T follicular helper cell (primary cell): ENCODE measurements at places on chromosomes 2 and 18.

DNA sequence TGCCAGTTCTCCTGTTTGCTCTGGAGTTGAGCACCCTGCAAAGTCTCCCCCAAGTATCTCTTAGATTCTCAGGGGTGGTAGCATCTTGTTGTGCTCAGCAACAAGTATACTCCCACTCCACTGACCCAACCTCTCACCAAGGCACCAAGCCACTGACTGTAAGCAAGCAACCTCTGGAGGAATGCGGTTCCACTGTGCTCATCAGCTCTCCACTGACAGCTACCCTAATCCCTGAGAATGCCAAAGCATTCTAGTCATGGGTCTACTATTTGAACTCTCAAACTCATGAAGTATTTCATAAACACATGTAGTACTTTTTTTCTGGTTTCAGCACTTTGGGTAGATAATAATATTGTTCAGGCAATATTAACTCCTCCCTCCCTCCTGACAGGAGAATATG lies 170.0 kb downstream of the EPHA4 start:
- no peak for DNase-seq

DNA sequence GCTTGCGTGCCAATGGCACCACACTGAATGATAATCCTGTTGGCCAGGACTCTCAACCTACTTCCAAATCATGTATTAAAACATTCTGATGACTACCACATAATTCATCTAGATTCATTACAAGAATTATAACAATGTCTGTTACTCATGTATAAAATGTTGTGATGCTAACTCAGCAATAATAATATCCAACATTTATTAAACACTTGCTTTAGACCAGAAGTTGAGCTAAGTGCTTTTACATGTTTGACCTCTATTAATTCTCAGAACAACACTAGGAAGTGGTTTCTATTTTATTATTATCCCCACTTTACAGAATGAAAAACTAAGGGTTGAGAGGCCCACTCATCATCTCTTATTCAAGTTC lies 178.4 kb downstream of the LNPK start:
- DNase-seq = no peak

DNA sequence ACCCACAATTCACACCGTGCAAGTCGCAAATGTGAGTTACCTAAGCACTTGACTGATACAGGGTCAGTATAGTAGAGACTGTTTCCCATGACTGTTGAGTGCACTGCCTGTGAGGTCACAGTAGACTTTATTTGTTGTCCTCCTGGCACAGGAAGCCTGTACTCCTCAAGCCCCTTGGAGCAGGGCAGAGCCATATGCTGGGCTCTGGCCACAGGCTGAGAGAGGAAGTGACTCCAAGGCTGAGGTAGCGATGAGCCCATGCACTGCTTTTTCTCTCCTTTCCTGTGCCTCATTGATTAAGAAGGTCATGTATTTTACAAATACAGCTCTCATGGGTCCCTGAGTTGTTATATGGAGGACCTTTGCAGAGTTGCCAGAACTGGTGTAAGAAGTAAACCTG lies 287.7 kb downstream of the SRBD1 start:
- DNase-seq = no peak

DNA sequence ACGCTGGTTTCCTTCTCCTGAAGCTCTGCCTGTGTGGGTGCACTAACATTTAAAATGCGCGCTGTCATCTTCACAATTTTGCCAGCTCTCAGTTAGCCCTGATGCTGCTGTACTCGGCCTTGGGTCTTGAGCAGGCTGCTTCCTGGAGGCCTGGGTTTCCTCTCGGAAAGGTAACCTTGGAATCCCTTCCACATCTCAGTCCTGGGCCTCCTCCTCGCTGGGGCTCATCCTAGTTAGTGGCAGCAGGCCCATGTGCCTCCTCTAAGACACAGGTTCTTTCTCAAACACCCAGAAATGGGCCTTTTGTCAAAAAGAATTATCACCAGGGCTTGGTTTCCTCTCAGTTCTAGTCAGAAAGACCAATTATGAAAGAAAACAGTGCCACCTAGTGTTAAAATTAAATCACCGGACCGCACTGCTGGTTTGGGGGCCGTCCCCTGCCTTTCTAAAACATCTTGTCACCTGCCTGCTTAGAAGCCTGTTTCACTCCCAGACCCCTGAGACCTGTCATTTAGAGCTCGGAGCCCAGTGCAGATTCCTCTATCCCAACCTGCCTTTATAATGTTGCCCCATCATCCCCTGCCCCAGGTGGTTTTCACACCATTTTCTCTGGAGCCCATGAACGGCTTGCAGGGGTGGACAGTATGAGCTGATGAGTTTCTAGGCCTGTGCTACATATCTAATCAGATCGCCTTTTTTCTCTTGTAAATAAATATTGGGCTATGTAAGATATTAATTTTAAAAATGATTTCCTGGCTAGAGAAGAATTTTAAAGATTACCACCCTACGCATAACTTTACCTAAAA lies 42.4 kb downstream of the HK2 start:
- DNase-seq = peak; percentile 18

- no peak for DNase-seq
Measured at GRCh38 chr2:120778244-120778643, 42.6 kb downstream of the GLI2 start.

GRCh38 chr2:231612109-231612455 lies 19.4 kb downstream of the TEX44 start:
- no peak for DNase-seq

DNA sequence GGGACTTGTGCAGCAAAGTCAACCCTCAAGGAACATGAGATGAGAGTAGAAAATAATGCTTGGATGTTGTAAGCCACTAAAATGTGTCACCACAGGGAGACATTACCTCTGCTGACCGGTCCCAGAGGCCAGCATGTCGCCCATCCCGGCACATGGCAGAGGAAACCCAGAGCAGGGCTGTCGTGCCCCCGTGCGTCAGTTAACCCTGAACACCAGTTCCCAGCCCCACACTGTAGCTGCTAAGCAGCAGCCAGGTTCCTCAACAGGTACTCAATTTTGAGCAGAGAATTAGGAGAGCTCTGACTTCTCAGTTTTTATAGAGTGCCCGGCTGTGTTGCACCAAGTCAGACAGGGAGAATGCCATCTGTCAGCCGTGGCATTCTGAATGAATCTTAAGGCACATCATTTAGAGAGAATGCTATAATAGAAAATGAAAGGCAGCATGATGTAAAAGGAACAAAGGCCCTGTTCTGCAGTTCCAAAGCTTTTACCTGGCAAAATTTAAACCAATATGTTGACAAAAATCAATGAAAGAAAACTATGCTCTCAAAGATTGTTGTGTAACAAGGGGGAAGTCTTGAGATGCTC lies 307.9 kb downstream of the METTL4 start:
- no peak for DNase-seq

DNA sequence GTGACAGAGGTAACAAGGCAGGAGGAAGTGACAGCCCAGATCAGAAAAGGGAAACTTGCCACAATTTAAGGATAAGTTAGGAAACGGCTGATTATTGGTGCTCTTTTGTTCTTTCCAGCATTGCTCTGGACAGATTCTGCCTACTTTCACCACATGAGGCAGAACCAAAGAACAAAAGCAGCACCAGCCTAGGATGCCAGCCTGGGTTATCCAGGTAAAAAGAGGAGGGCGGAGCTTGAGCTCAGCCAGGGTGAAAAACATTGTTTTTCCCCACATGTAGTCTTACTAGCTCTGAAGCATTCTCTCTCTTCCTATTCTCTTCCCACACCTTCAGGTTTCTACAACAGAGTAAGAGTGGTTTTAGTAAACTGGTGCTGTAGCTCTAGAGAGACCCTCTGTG lies 300.5 kb downstream of the TMX3 start:
- DNase-seq = no peak

DNA sequence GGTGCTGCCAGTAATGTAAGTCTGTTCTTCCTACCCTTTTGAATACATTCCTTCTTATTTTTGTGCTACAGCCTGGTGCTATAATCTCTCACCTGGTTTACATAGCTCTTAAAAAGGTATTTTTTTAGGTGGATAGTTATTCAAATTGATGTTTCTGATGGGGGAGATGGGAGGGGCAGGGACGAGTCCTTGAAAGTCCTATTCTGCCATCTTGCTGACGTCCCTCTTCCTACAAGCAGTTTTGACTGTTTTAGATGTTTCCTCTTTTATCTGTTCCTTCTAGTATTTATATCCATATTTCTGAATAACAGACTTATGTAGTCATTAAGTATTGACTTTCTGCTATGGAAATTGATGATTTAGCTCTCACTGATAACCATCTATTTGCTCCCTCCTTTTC lies 256.4 kb downstream of the KIAA1328 start:
- no peak for DNase-seq

DNA sequence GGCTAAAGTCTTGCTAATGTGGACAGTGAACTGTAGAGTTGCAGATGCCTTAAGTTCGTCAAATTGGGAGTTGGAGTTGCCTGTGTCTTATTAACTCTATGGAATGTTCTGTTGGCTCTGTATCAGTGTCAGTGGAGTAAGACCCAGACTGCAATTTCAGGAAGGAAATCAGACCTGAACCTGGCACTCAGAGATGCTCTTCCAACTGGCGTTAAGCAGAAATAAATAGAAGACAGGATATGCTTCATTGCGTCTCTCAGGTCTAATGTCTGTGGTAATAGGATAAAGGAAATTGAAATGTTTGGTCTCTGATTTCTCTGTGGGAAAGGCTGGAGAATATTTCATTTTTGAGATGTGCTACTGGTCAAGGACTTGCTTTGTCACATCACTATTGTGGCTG lies 846.7 kb upstream of the ID2 start:
- DNase-seq = no peak

DNA sequence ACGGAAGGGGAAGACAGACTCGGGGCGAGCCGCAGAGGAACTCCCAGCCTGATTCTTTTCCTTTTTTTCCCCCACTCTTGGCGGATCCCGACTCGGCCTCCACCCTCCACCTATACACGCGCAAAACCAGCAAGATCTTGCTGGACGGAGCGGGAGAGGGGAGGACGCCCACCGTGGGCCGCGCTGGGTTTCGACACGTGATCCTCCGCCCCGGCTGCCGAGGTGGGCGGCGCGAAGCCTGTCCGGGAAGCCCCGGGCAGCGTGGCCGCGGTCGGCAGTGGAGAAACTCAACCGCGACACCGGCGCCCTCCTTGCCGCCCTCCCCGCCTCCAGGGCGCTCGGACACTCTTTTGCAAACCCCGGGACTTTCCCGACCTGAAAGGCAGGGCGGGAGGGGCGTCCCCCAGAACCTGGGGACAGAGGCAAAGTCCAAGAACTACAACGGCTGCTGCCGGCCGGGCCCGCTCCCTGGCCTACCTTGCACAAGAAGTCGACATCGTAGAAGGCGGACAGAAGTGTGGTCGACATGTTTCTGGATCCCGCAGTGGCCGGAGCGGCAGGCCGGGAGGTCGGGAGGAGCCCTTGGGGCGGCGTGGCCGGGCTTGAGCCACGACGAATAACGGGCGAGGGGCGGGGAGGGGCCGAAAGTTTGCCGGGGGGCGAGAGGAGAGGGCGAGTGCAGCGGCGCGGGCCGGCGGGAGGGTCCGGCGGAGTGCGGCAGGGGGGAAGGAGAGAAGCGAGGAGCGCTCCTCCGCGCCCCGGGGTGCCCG lies 433 bp downstream of the ZFP36L2 start:
- no peak for DNase-seq

- no peak for DNase-seq
Measured at GRCh38 chr2:171132086-171132485, 28.6 kb downstream of the TLK1 start.

DNA sequence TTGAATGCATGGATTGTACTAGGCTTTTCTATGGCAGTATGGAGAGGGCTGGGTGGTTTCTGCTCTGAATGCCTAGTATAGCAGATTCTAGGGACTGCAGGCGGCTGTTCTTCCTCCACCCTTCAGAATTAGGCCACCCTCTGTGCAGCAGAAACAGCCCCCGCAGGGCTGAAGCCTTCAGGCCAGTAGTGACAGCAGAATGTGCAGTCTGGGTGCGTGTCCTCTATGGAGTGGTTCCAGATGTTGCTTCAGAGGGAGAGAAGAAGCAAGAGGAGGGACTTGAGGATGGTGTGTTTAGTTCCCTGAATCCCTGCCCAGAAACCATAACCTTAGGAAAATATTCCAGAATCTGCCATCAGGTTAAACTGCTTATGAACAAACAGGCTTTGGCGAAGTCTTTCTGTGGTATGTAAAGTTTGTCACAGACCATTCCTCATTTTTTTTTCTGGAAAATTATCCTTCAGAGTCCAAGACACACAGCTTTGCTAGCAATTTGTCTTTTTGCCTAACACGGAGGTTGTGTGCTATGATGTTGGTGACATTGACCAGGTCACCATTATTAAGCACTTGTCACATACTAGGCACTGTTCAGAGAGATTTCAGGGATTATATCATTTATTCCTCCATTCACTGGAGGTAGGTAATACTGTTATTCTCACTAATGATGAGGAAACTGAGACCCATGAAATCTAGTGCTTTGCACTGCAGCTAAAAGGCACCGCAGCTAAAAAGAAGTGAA lies 21.1 kb downstream of the CASP10 start:
- no peak for DNase-seq

DNA sequence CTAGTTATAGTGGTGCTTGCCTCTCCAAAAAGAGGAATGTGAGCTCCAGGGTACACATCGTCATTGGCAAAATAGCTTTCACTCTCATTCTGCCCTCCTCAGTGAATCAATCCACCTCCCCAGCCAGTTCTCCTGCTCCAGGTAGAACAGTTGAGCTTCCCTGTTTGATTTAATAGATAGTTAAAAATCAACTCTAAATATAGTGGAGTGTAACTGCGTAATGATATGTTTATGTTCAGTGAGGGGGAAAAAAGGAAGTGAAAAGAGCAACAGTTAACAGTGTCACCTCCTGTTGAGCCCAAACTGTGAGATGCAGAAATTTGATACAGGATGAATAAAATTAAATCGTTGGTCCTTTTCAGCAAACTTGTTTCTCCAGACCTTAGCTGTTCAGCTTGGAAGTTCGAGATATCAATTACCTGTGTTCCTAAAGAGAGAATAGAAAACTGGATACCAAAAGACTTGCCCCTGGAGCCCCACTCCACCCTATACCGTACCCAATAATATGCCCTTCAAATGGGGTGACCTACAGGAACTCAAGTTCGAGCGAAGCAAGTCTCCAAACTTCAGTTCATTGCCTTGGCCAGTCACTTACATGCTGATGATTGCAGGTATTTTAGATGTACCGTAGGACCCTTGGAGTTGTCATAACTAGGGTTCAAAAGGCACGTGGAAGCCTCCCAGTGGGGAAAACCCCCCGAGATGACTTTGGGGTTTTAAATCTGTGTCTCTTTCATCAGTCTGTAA lies 708.4 kb downstream of the RNF144A start:
- DNase-seq = no peak

DNA sequence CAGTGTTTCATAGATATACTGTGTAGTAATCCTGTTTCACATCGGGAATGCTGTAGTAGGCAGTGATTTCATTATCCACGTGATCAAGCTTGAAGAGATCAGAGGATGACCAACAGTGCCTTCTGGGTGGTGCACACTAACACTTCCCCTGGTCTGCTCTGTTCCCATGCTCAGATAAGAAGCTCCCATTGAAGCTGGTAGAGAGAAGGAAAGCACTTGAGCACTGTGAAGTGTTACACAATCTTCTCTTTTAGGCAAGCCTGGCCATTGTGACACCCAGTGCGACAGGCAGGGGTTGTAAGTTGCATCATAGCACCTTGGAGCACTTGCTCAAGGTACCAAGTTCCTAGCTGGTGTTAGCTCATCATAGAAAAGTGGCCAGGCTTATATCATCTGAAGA lies 30.6 kb upstream of the GPD2 start:
- DNase-seq = no peak

GRCh38 chr2:83596592-83597282 lies 862.3 kb downstream of the SUCLG1 start:
- DNase-seq = no peak
